Endothelial cell (in vitro differentiated cells): ENCODE measurements at places on chromosomes 5 and 9. TPM values are rescaled to one million over a fixed set of nuclear protein-coding genes. Genes with fewer than 3 reads are reported as not detected.

DNA sequence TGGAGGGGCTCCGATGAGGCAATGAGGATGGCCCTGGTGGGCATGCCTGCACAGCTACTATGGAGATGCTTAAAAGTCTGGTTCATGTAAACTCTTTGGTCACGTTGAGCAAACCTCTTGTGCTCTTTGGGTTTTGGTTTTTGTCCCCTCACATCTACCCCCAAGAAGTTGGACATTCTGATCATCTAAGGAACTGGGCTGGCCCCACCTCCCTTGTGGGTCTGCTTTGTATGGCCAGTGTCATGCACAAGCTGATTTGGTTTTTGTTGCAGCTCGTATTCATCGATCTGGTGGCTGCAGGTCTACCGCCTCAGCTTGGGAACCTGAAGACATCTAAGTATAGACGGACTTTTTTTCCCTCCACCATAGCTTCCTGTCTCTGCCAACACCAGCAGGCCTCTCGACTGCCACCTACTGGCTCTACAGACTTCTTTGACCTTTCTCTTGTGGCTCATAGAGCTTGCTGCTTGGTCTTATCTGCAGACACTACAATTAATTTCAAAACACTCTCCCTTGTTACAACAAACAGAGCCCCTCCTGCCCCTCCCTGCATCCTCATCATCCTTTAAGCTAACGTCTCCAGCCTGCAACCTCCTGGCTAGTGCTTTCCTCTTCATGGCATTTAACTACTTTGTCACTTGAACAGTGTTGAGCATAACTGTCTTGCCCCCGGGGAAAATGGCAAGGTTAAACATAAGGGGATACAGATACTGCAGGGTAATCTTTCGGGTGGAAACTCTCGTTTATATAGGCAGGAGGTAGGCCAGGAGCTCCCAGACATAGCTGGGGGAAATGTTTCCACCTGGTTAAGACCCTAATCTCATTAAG lies 34.5 kb downstream of the TSTD2 start:
- DNase-seq: peak; percentile 81

PBX3 gene
- 37.6 TPM for total RNA-seq

EPB41L4B gene
- 0.41 TPM for total RNA-seq

- no peak for DNase-seq
Measured at GRCh38 chr5:59943452-59944113, 50.1 kb upstream of the PDE4D start.
